ENCODE measurements at places on chromosomes 3 and 15.

- DNase-seq: no peak
Measured at GRCh38 chr3:89227634-89228033, 120.2 kb downstream of the EPHA3 start.

- DNase-seq: no peak
Measured at GRCh38 chr3:16658004-16658924, 53.0 kb upstream of the DAZL start.

GRCh38 chr3:132432639-132433038, 15.3 kb downstream of the DNAJC13 start:
- DNase-seq: no peak

GRCh38 chr15:64282701-64283100, 73.3 kb downstream of the CSNK1G1 start:
- DNase-seq: no peak

DNA sequence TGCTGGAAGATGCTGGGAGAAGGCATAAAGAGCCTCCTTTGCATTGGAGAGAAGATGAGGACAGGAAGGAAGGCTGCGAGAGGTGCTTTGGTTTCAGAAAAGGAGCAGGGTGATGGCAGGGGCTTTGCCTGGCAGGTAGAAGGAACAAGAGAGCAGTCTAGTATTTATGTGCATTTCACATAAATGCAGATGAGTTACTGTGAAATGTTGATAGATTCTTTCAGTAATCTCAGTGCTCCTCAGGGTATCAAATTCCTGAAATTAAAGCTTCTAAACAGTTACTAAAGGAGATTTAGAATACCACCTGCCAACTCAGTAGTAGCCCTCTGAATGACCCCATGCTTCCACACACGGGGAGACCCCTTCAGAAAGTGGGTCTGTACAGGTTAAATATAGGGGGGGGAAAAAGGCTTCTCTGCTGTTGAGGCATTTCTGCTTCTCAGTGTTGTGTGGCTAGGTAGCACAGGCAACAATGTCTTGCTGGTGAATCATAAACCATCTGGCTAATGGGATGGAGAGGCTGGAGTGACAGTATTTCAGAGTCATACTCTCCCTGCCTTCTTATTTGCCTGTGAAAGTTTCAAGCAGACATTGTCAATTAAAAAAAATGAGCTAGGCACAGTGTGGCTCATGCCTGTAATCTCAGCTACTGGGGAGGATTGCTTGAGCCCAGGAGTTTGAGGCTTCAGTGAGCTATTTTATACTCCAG, 14.3 kb upstream of the FBXL22 start:
- DNase-seq: no peak

- no peak for DNase-seq
Measured at GRCh38 chr3:81245501-81245900, 515.9 kb downstream of the GBE1 start.

DNA sequence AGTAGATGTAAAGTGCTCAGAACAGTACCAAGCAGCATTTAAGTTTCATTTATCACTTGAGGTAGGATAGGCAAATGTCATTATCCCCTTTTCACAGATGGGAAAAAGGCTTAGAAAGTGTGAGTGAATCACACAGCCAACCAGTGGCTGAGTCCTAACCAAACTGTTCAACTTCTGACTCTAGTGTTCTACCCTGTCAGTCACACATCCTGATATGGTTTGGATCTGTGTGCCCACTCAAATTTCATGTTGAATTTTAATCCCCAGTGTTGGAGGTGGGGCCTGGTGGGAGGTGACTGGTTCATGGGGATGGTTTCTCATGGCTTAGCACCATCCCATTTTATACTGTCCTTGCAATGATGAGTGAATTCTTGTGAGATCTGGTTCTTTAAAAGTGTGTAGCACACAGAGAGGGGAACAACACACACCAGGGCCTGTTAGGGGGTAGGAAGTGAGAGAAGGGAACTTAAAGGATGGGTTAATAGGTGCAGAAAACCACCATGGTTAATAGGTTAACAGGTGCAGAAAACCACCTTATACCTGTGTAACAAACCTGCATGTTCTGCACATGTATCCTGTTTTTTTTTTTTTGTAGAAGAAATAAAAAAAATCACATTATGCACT, 304.7 kb downstream of the SUCLG2 start:
- no peak for DNase-seq

DNA sequence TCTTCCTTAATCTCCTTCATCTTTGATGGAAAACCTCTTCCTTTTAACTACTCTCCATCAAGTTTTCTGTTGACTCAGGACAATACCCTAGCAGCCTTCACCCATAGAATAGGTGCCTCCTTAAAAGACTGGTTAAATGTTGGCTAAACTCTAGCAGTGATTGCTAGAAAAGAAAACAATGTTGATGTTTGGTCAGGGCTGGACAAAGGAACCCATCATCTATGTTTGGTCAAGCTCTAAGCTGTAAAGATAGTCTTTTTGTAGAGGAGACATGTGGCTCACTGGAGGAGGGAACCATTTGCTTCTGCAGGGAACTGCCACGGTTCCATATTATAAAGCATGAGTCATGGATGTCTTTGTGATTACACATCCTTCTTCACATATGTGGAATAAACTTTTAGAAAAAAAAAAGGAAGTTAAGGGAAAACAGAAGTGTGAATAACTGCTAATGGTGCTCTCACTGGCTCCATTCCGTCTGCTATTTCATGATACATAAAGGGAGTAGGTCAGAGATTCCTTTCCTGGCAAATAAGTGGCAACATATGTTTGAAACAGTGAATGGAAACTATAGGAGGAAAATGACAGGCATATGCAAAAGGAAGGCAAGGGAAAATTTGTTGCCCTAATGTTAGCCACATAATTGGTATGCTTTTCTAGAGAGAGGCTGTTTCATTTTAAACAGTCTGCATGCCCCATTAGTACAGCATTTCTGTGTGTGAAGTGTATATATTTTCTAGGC, 78.2 kb downstream of the CMSS1 start:
- DNase-seq: no peak

GRCh38 chr3:127748754-127749327, 73.5 kb downstream of the MGLL start:
- no peak for DNase-seq

DNA sequence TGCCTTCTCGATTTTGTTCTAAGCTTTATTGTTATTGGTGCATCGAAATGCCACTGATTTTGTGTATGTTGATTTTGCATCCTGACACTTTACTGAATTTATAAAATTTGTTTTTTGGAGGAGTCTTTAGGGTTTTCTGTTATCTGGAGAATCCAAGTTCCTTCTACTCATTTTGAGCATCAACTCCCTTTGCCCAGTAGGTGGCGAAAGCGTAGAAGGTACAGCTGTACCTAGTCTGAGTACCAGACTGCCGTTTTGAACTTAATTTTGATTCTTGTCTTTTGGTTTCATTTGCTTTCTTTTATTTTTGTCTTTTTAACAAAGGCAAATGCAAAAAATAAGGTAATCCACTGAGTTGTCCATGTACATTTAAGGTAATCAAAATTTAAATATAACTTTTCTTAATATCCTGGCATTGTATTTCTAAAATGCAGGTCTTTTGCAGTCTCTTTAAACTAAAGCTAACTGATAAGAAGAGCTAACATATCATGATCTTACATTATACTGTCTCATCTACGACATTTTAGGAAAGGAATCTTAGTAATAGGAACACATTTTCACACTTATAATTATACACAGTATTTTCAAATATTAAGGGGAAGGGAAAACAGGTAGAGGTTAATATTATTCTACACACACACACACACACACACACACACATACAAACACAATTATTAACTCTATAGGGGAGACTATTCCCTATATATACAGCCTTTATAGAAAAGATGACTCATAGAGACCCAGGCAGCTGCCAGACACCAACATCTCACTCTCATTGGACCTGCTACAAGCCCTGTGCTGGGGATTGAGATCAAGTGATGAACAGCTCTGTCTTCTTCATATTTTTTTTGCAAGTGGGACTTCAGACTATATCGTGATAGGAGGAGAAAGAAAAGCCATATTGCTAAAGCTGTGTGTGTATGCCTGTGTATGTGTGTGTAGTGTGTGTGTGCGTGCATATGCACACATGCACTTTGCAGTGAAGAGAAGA, 71.8 kb downstream of the SYNPR start:
- no peak for DNase-seq

DNA sequence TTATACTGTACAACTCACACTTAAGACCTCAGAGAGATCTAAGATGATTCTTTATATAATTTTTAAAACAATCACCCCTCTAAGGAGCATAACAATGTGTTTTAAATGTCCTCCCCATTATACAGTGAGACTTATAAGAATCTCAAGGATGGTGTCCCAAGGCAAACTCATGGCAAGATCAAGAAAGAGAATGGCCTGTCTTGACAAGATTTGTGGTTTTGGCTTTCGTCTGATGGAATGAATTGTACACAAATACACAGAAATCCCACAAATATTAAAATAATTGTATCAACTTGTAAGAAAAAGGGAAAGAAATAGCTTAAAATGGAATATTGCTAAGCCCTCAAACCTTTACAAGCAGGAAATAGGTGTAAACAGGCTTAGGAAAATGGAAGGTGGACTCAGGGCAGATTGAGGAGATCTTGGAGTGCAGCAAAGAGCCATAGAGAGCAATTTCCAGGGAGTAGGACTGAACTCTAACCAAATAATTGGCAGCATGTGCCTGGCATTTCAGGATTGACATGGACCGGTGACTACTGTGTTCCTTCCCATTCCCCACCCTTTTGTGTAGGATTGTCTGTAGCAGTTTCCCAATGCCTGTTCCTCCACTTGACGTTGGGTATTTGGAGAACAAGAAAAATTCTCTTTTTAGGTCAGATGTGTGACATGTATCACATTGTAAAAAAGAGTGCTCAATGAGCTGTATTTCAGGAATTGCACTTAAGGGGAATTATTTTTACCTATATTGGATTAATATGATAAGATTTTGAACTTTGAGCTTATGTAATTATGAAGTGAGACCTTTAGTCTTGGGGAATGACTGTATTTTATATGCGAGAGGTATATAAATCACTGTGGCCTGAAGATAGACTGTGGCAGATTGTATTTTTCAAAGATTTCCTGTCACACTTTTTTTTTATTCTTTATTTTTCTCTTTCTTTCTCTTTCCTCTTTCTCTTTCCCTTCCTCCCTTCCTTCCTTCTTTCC, 317.8 kb upstream of the SLITRK3 start:
- DNase-seq: no peak

DNA sequence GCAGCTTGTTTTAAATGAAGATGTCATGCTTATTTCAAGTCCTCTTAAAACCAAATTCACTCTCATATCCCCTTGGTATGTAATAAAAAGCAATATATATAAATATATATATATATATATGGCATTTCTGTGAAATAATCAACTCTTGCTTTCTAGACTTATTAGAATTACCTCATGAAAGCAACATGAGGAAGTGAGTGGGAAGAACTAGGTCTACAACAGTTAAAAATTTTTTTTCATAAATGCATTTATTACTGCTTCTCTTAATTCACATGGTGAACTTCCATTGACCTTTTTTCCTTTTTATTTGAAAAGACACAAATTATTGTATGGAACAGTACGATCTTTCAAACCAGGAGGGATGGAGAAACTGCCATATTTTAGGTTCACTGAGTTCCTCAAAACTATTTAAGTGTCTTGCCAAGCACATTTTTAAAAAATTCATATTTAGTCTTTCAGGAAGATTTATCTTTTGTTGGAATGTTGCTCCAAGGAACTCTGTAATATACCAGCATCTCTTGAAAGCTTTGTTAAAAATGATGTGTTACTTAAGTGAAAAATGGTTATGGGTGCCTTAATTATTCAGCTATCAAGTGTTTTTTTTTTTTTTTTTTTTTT, 185.2 kb downstream of the GHSR start:
- DNase-seq: no peak

GRCh38 chr3:104032283-104032682, 1334.4 kb upstream of the ALCAM start:
- no peak for DNase-seq

- no peak for DNase-seq
Measured at GRCh38 chr15:78174401-78174800, 25.2 kb downstream of the IDH3A start.

GRCh38 chr15:61549727-61550126, 320.6 kb upstream of the RORA start:
- DNase-seq: no peak

GRCh38 chr15:68414206-68414555, 17.8 kb downstream of the ITGA11 start:
- DNase-seq: no peak

DNA sequence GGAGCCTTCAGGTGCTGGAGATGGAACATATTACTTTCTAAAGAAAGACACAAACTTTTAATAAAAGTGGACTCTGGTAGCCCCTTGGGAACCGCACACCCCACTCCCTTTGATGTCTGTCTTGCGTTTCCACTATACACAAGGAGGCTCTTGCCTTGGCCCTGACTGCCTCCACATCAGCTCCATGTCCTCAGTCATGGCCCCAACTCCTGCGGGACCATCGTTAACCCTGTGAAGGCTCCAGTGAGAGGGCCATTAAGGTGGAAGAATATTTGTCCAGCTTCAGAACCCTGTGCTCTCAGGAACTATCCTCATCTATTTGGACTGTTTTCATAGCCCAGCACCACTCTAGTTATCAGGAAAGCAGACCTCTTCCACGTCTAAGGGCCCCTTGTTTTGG, 16.1 kb upstream of the BFSP2 start:
- DNase-seq: no peak

GRCh38 chr3:58356054-58356453, 23.4 kb downstream of the PXK start:
- no peak for DNase-seq

GRCh38 chr3:71062037-71062932, 521.2 kb downstream of the FOXP1 start:
- no peak for DNase-seq

- no peak for DNase-seq
Measured at GRCh38 chr3:15223685-15224572, 17.9 kb downstream of the CAPN7 start.

DNA sequence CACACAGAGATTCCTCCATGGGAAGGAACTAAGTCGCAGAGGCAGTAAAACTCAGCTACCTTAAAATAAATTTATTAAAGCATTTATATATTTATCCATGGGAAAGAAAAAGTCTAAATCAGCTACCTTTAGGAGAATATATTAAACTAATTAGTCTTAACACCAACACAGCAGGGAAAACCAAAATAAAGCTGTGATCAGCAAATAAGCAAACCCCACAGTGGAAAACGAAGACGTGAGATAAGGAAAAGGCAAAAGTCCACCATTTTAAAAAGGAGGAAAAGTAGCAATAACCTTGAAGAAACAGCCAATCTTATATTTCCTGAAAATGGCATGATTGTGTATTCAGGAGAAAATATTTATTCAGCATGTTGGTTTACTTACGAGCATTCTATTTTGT, 473.0 kb upstream of the ROBO2 start:
- no peak for DNase-seq

DNA sequence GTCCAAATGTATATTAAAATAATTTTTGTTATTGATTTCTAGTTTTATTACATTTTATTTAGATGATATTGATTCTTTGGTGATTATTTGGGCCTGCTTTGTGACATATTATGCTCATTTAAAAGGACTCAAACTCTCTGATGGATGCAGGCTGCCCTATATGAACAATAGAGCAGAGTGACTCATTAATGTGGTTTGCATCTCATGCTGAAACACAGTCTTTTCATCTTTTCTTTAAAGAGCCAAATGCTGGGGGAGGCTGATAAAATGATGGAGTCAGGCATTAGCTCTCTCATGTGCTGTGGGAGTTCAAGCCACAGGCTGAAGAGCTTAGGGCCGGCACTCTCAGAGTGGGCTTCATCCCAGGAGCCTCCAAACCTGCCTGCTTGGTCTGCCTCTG, 7.2 kb downstream of the PLA1A start:
- no peak for DNase-seq

GRCh38 chr15:45631776-45632175, 3.1 kb upstream of the SQOR start:
- no peak for DNase-seq

All from effector memory CD4-positive, alpha-beta T cell (primary cell).